Stimulated activated CD8-positive, alpha-beta memory T cell treated with anti-CD3 and anti-CD28 coated beads, Interleukin-4, amount 100 ng/mL, for 1 hour (primary cell): ENCODE measurements at places on chromosomes 7 and 10.

- DNase-seq: no peak
Measured at GRCh38 chr10:103224133-103224532, 21.6 kb upstream of the RPEL1 start.

- DNase-seq: no peak
Measured at GRCh38 chr7:158475036-158475678, 112.5 kb downstream of the PTPRN2 start.

DNA sequence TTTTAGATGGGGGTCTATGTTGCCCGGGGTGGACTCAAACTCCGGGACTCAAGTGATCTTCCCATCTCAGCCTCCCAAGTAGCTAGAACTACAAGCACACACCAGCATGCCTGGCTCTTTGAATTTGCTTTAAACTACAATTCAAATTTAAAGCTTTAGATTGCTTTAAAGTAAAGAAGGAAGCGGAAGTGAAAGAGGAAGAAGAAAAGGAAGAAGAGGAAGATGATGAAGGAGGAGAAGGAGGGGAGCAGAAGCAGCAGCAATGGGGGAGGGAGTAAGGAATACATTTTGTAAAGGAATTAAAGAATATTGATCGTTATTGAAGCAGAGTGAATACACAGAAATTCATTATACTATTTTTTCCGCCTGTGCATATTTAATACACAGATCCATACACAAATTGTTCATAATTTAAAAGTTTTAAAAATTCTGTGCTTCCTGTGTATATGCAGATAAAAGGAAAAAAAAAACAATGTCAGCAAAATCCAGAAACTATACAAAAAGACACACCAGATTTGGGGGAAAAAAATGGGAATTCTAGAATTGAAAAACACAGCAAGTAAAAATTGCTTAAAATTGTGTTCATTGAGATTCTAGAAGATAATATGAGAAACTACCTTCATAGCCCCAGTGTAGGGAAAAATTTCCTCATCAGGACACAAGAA lies 60.8 kb upstream of the KCNMA1 start:
- DNase-seq: no peak

GRCh38 chr10:21791276-21791675 lies 212.3 kb downstream of the DNAJC1 start:
- DNase-seq: no peak

- DNase-seq: no peak
Measured at GRCh38 chr7:75711656-75712514, 26.9 kb downstream of the HIP1 start.

GRCh38 chr10:62454687-62455397 lies 80.7 kb downstream of the ZNF365 start:
- DNase-seq: no peak

DNA sequence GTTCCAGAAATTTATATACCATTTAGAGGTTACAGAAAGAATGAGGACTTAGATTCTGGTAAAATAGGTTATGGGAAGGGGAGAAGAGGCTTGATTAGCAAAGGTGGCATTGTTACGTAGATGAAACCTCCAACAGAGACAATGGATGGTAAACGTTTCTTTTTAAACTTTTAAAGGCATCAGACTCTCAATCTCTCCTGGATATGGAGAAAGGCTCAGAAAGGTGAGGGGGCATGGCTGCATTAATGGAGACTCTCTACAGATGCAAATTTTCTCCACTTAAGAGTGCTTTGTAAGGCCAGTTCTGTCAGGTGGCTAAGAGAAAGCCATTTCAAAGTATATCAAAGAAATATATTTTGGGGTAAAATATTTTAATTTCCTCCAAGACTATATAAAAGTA lies 240.9 kb upstream of the PTER start:
- no peak for DNase-seq

- no peak for DNase-seq
Measured at GRCh38 chr7:28605427-28606085, 193.2 kb downstream of the CREB5 start.

DNA sequence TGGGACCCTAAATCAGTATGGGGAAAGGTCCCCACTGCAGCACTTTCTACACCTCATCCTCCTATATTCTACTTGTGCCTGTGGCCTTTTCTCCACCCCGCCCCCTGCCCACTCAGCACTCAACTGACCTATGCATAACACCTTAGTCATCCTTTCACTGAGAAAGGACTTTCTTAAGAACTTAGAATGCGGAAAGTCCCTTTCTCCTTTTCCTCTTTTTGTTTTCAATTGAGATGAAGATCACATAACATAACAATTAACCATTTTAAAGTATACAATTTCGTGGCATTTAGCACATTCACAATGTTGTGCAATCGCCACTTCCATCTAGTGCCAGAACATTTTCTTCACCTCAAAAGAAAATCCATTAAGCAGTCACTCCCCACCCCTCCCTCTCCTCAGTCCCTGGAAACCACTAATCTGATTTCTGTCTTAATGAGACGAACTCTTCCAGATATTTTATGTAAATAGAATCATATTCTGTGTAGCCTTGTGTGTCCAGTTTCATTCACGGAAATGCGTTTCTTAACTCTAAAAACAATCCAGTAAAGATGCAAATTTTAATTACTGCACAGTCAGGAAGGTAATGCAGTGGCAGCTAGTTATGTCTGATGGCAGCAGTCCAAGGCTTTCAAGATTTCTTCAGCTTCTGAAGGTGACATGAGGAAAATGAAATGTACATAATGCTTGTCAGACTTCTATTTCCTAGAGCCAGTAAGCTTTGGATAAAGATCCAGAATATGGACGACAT lies 41.7 kb downstream of the FAS start:
- no peak for DNase-seq

DNA sequence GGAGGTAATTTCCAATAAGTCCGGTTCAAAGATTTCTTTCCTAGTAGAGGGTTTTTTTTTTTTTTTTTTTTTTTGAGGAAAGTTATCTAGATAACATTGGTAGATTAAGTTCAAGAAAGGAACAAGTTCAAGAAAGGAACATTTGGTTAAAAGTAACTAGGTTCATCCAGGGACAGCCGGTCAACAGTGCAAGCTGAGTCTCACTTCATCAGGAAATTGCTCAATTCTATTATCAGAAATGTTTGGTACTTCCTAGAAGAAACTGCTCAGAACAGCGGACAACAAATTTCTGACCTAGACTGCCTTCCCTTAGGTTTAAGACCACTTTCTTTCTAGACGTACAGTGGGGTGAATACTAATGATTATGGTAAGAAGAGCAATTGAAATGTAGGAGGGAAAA lies 3.7 kb upstream of the IL2RA start:
- DNase-seq: no peak

DNA sequence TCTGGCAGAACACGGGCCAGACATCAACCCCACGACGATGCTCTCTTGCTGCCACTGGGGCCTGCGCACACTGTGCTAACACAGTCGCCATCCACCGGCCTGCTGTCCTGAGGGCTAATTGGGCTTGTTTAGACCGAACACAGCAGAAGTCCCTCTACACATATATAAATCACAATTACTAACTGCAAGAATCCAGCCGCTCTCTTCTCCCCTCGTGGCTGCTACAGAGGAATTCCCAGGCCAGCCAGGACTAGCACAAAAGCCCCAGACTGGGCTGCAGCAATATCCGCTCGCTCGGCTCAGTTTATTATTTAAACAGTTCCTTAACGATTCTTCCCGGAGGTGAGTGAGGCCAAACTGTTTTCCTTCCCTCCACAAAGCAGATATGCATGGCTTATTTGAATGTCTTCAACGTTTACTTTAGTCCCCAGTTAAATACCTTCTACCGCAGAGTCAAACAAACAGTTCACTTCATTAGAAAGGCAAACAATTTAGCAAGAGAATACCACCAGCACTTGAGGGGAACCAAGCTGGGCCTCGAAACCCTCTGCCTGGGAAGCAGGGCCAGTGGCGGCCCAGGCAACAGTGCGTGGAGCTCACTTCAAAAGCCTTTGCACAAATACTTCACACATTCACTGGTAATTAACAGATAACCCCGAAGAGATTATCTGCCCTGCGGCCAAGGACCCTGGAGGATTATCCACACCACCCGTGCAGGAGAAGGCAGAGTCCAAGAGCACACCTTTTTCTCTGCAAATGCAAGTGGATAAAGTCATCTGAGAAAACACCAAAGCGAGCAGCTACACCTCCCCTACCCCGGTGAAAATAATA lies 145.3 kb downstream of the GLI3 start:
- no peak for DNase-seq

- no peak for DNase-seq
Measured at GRCh38 chr7:139242741-139243281, 11.8 kb downstream of the UBN2 start.

GRCh38 chr7:49927631-49928030 lies 154.2 kb downstream of the VWC2 start:
- no peak for DNase-seq

- no peak for DNase-seq
Measured at GRCh38 chr7:33862946-33863814, 42.2 kb upstream of the BMPER start.

- no peak for DNase-seq
Measured at GRCh38 chr7:4707217-4707741, 25.2 kb downstream of the FOXK1 start.

DNA sequence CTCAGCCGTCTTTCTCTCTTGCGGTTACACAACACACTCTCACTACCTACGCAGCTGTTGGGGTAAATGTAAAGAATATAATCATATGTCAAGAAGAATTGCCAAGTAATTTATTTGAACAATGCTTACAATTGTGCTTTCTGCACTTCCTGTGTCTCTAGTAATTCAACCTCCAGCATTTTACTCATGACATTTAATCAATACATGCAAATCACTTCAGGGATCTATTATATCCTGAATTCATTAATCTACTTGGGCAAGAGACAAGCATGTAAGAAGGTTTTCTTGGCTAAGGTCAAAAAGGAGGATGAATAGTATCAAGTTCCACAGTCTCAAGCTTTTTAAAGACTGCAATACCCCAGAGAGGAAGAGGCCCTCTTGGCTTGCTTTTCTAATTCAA lies 562.9 kb upstream of the ADARB2 start:
- no peak for DNase-seq

DNA sequence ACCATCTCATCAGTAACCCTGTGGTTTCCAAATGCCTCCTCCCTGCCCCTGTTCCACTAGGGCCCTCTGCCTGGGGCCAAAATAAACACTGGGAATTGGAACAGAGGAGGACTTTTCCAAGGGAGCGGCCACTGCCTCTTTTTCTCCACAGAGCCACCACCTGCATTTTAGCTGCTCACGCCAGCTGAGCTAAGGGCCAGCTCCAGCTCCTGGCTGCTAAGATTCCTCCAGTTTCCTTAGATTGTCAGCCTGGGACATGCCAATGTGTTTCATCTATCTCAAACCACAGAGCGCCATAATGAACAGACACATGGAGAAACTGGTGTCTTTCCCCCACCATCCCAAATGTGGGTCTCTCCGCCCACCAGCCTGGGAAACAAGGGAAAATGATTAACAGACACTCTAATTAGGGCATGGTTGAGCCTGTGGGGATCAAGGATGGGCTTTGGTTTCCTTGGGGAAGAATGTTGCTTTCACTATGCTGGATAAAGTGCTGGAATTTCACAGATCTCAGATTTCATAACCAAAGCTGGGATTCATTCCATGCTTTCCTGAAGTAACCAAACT lies 52.2 kb downstream of the ASB13 start:
- DNase-seq: no peak

GRCh38 chr10:90575125-90575524 lies 282.7 kb downstream of the HTR7 start:
- DNase-seq: no peak

GRCh38 chr7:30915005-30915601 lies 3.5 kb downstream of the AQP1 start:
- no peak for DNase-seq

DNA sequence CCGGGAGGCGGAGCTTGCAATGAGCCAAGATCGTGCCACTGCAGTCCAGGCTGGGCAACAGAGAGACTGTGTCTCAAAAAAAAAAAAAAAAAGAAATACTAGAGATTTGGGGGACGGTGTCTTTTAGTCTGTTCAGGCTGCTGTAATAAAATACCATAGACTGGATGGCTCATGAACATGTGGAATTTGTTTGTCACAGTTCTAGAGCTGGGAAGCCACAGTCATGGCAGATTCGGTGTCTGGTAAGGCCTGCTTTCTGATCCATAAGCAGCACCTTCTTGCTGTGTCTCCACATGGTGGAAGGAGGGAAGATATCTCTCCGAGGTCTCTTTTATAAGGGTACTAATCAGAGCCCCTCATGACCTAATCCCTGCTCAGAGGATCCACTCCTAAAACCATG lies 102.7 kb upstream of the MKLN1 start:
- no peak for DNase-seq

DNA sequence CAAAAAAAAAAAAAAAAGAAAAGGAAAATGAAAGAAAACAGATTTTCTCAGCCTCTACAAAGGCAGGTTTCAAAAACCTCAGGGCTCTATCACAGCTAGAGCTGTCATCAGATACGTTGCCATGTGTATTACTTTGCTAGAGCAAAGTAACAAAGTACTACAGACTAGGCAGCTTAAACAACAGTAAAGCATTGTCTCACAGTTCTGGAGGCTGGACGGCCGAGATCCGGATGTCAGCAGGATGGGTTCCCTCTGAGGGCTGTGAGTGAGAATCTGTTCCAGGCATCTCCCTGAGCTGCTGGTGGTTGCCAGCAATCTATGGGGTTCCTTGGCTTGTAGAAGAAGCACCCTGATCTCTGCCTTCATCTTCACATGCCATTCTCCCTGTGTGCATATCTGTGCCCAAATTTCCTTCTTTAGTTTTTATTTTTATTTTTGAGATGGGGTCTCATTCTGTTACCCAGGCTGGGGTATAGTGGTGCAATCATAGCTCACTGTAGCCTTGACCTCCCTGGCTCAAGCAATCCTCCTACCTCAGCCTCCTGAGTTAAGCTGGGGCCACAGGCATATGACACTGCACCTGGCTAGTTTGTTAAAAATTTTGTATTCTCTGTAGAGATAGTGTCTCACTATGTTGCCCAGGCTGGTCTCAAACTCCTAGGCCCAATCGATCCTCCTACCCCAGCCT lies 48.9 kb upstream of the KDM7A start:
- DNase-seq: no peak

DNA sequence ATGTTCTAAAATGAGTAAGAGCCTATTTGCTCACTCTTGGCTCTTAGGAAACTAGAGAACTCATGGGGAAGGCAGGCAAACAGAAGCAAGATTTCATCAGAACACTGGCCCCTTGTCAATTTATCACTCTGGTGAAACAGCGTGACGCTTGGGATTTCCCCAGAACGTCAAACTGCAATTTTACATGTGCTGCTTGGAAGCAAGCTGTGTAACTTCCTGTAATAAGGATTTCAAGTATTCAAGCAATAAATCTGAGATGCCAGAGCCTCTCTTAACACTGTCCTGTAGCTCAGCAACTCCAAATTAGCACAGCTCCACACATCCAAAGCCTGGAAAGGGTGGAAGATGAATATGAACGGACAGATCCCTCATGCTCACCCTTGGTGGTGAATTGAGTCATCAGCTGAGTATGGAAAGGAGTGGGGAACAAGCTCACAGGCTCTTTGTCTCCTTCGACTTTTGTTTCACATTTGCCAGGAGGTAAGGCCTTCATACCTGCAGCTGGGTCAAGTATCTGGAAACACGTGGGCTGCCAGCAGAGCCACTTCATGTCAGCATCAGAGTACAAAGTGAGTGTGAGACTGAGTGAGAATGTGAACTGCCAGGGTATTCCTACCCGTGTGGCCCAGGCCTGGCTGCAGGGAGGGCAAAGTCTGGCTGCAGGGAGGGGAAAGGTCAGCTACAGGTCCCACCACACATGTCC lies 140.4 kb upstream of the NAMPT start:
- no peak for DNase-seq
